Anterior cingulate cortex (tissue), 58 donors: ENCODE measurements at places on chromosomes 4 and X.

DNA sequence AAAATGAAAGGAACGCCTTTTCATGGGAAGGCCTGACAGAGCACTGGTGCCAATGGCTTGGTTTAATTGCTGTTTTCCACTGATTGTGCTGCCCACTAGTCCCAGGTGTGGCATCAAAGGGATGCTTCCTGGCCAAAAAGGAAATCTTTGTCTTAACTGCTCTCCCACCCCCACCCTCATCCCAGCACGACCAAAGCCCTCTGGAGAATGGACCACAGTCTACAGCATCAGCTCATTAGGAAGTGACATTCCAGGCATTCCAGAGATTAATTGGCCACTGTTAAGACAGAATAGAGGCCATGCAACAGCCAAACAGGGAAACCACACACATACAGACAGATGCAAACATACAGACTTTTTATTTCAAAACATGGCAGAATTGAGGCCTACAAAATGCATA, 143.2 kb downstream of the LHFPL1 start:
- no peak for DNase-seq

DNA sequence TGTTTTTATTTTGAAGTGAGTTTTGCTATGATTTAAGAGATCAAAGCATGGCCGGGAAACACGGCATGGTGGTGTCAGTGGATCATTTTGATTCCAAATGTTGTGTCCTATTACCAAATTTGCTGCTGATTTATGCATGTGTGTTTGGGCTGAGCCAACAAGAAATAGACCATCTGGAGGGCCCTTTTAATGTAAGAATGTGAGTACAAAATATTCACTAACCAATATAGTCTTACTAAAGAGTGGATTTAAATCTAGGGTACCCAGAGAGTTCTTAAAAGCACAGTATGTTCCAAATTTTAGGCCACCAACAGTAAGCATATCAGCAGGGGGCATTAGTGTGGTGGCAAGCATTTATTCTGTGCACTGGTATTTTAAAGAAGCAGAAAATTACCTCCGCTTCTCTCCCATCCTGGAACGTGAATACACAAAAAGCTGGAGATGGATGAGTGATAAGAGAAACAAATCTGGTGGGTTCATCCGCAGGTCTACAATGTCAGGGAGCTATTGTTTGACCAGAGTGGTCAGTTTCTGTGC, 444.4 kb upstream of the IGFBP7 start:
- no peak for DNase-seq

- DNase-seq: no peak
Measured at GRCh38 chr4:15868111-15868510, 70.4 kb downstream of the FGFBP1 start.

DNA sequence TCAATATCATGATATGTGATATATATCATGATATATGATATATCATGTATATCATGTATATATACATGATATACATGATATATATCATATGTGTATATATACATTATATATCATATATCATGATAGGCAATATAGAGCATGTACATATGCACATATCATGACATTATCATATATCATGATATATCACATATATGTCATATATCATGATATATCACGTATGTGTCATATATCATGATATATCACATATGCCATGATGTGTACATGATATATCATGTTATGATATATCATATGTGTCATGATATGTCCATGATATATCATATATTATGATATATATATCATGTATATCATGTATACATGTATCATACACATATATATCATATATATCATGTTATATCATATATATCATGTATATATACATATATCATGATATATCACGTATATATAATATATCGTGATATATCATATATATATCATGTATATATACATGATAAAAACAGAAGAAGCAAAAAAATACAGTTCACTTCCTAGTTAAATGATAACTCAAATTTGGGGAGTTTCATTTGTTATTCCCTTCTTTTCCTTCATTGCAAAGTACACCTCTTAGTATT, 670.1 kb upstream of the EPHA5 start:
- DNase-seq: no peak

DNA sequence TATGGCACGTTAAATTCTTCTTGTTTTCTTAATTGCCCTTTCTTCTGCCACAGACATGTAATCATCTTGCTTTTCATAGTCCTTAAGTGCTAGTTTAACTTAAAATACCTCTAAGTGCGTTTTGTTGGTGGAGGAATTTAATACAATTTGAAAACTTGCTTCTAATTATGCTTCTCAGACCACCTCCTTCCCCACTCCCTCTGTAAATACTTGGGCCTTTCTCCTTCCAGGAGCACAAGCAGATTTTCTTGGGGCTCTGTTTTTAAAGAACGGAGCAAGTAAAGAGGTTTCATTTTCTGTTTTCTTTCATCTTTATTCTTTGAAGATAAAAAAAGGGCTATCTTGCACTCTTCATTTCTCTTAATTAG, 559 bp upstream of the PCDH18 start:
- no peak for DNase-seq

GRCh38 chr4:128574706-128575105, 234.8 kb upstream of the JADE1 start:
- DNase-seq: peak; percentile 45

GRCh38 chrX:95156566-95156965, 1482.6 kb downstream of the FAM133A start:
- no peak for DNase-seq

- DNase-seq: no peak
Measured at GRCh38 chr4:184349283-184350039, 124.9 kb downstream of the IRF2 start.
